ENCODE measurements at places on chromosomes 6 and 20. TPM values are rescaled to one million over a fixed set of nuclear protein-coding genes. Genes with fewer than 3 reads are reported as not detected.

The HLA-DRB1 gene
- total RNA-seq, result 165 TPM

The TMEM200A gene
- 0.32 TPM for total RNA-seq

- DNase-seq, result no peak
These were observed 72.5 kb downstream of the PTPN1 start for GRCh38 chr20:50582591-50583234.

DNA sequence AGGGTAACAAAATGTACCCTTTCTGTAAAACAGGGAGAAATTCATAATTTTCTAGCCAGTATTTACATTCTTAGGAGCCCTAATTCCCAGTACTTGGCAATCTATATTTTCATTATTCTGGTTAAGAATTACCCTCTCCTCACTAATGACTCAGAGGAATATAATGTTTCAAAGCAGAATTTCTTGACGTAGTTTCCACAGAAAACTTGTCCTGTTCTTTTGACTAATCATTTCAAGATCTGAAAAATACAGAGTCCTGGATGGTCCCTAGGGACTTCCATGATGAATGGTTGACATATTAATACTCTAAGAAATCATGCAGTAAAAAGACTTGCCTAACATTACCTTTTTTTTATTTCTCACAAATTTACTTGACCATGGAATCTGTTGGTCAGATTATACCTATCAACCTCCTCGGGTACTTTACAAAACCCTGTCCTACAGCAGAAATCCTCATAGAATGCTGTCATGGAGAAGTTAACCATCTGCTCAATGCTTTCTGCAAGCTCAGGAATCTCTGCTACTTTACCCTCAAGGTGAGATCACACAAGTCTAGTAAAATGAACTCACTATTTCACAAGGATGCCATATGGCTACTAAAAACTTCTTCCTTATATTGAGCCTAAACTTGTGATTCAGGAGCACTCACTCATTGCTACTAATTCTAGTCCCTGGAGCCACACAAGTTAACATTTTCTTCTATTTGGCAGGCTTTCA is 202.1 kb upstream of the CNR1 start:
- no peak for DNase-seq

GRCh38 chr6:106547601-106548453 is 81.5 kb downstream of the RTN4IP1 start:
- DNase-seq, result no peak

DNA sequence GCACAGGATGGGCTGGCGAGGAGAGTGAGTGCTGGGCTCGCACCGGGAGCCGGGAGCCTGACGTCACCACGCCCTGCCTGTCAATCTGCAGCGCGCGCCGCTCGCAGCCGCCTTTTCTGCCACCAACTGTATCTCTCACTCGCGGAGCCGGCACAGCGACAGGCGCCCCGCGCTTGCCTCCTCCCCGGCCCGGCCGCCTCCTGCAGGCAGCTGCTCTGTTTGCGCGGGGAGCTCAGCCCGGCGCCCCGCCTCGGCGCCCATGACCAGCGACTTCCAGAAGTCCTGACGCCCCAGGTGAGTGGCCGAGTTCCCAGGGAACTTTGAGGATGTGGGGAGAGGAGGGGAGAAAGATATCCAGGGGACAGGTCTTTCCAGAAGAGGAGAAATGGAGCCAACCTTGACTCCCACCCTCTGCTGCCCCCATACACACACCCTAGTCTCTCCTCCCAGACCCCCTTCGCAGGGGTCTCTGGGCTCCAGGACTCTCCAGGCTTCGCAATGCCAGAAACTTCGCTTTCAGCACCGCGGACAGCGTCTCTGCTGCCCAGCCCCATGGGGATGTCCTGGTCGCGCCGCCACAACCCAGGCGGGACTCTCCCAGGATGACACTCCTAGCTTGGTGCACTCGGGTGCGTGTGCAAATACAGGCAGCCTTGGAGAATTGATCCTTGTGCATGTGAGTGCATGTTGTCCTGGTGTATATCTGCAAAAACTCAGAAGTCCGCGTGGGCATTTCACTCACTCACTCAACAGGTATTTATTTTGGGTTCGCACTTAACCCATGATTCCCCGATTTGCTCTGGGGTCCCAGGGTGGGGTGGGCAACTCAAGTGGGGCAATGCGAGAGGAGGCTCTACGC is at the start of gene GPR6:
Gene GPR6 (plus strand): TSS at position 138 of the 859 bp plus-strand sequence. CDS start 802 bp downstream, outside the sequence.
- DNase-seq, result peak; percentile 70
